ENCODE measurements at places on chromosomes 1 and 21.

DNA sequence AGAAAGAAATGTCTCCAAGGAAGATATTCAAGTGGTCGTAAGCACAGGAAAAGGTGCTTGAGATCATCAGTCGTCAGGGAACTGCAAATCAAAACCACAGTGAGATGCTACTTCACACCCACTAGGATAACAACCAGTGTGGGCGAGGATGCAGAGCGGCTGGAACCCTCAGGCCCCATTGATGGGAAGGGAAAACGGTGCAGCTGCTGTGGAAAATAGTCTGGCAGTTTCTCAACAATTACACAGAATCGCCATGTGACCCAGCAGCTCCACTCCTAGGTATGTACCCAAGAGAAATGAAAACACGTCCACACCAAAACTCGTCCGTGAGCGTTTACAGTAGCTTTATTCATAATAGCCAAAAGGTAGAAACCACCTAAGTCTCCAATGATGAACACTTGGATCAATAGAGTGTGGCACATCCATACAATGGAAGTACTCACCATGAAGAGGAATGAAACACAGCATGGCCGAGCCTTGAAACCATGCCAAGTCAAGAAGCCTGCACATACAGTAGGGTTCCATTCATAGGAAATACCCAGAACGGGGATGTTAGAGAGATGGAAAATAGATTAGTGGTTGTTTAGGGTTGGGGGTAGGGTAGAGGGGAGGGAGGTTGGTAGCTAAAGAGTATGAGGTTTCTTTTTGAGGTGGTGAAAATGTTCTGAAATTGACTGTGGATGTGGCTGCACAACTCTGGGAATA lies 6.1 kb downstream of the DFFB start:
- DNase-seq: peak; percentile 78

DNA sequence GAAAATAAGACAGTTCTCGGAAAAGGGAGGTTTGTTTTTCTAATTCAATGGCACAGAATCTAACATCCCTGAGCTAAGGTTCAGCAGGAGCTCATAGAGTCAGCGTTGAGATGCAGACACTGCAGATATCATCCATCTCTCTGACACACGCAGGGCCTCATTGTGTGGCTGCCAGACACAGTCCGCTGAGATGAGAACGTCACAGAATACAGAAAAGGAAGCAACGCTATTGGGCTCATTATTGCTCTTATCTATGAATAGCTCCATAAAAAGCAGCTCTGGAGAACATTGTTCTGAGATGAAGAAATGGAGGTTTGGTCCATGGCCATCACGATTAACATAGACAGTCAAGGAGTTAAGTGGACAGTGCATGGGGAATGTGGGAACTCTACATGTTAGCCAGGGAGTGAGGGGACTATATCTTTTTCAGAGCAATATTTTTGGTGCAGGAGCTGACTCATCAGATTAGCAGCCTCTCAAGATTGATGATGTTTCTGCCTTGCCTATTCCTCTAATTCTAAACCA lies 771.6 kb upstream of the CXADR start:
- no peak for DNase-seq

GRCh38 chr1:25049190-25049589 lies 119.1 kb upstream of the RUNX3 start:
- peak; percentile 56 for DNase-seq

DNA sequence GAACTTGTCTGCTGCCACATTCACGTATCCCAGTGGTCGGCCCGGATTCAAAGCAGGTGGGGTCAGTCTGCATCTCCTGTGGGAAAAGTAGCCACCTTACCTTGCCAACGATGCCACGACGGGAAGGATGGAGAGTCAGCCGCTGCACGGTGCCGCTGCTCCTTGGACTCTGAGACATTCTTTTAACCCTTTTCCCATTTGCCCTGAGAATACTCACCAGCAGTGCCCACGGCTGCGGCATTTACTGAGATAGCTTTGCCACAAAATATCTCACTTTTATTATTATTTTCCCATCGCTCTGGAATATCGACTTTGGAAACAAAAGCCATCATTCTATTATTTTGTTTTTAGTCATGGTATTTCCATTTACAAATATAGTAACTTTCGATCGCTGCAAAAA lies 15.3 kb upstream of the TTC34 start:
- no peak for DNase-seq

DNA sequence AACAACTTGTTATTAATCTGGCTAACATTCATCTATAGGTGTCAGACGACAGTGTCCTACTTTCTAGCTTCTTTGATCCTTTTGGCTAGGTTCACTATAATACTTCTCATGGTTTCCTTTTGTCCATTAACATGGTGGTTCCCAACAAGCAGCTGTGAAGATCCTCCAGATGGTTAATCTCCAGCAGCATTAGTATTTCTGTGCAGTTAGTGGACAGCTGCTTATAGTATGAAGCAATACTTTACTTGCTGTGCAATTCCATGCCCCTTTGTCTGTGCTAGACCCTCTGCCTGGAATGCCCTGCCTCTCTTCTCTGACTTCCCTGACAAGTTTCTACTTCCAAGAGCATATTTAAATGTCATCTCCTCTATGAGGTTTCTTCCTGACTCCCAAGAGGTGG lies 41.7 kb upstream of the ARHGAP29 start:
- DNase-seq: peak; percentile 35

- DNase-seq: no peak
Measured at GRCh38 chr1:202311875-202312635, 29.7 kb downstream of the UBE2T start.

GRCh38 chr1:23099171-23099536 lies 69.5 kb downstream of the LUZP1 start:
- DNase-seq: no peak

DNA sequence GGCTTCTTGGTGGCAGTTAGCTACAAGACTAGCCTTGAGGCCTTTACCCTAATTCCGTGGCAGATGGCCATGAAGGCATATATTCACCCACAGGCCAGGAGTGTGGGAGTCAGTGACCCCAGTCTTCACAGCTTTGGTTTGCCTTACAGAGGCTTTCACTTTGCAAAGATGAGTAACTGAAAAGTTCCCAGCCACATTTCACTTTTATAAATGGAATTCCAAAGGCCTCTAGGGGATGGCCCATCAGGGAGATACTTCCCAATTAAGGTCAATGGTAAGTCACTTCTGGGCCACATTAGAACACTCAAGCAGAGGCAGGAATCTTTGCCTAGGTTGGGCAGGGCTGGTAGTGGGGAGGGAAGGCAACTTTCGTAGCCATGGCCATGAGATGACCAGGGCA lies 13.1 kb upstream of the HEYL start:
- peak; percentile 31 for DNase-seq

DNA sequence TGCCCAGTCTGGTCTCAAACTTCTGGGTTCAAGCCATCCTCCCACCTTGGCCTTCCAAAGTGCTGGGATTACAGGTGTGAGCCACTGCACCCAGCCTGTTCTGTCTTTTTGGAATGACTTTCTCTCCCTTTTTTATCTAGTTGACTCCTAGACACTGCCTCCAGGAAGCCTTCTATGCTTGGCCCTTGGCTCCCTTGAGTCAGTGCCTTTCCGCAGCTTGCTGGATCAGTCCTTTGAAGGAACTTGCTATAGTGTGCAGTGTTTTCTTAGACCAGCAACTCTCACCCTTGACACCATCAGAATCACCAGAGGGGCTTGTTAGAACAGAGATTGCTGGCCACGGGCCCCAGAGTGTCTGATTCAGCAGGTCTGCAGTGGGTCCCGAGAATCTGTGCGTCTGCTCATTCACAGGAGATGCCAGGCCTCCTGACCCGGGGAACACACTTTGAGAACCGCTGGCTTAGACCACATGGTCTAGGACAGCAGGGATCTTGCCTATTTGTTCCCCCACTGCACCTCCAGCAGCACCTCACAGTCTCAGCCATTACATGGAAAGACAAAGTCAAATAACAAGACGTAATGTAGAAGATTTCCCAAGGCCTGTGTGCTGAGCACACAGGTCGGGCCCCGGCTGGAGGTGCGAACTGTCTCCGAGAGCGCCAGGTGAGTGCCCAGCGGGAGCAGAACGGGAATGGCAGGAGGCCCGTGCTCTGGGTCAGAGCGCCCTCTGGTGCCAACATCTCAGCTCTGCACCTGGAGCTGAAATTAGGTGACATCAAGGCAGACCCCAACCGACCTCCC lies 27.4 kb upstream of the CTPS1 start:
- peak; percentile 60 for DNase-seq

GRCh38 chr1:53553734-53554509 lies 94.7 kb downstream of the DMRTB1 start:
- peak; percentile 45 for DNase-seq

GRCh38 chr1:219771080-219771479 lies 157.3 kb downstream of the SLC30A10 start:
- peak; percentile 18 for DNase-seq

GRCh38 chr1:176551146-176551545 lies 88.2 kb downstream of the PAPPA2 start:
- no peak for DNase-seq

DNA sequence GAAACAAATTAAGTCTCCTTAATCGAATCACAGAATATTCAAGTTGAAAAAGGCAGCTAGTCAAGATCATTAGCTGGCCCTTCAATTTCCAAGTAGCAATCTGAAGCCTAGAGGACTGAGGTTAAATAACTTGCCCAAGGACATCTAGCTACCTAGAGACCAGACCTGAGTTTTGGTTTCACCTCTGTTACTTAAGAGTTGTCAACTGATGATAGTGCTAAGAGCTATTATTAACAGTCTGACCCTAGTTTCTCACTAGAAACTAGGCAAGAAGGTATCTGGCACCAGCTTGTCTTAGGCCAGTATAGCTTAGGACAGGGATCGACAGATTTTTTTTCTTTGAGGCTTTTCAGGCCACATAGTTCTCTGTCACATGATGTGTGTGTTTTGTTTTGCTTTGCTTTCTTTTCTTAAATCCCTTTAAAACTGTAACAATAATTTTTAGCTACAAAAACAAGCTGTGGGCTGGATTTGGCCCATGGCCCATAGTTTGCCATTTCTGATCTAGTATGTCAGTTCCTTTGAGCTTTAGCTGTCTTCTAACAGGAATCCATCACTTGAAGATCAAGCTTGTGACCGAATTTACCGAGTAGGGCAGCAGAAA lies 23.2 kb downstream of the TRIM45 start:
- DNase-seq: peak; percentile 45

DNA sequence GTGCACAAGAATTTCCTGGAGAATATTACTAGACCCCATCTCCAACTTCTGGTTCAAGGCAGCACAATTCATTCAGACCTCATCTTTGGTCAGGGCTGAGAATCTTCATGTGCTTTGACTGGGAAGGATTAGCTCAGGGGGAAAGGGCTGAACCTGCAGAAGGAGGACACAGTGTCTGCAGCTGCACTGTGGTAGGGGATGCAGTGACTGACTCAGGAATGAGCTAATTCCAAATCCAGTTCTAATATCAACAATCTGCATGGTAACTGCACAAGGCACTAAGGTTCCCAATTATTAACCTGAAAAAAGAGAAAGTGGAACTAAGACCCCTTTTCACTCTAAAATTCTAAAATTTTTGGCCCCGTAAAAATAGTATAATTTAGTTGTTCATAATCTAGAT lies 31.6 kb downstream of the TTLL7 start:
- DNase-seq: no peak

DNA sequence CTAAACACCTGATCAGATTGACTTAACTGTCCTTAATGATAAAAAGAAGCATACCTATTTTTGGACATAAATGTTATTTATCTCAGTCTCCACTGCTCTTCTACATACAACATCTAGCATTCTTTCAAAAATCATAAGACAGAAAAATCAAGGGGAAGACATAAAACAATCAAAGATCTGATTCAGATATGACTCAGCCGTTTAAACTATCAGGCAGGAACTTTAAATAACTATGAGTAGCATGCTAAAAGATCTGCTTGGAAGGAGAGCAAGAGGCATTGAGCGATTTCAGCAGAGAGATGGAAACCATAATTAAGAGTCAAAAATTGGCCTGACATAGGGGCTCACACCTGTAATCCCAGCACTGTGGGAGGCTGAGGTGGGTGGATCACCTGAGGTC lies 27.2 kb upstream of the SLC22A15 start:
- DNase-seq: peak; percentile 45

- DNase-seq: peak; percentile 91
Measured at GRCh38 chr1:16155537-16156410, at the start of gene EPHA2. Gene EPHA2, minus strand, starts transcription at chr1:16156069. Its CDS starts 137 bp downstream, at chr1:16155932.

DNA sequence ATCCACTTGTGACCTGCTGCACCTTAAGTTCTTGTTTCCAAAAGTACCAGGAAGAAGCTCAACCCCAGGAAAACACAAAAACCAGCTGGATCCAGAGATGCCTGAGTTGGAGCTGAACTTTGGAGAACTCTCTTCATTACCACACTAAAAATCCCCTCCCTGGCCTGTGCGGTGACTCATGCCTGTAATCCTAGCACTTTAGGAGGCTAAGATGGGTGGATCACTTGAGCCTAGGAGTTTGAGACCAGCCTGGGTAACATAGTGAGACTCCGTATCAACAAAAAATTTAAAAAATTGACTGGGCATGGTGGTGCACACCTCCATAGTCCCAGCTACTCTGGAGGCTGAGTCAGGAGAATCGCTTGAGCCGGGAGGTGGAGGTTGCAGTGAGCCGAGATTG lies 6.2 kb downstream of the MAP1LC3C start:
- DNase-seq: peak; percentile 55

DNA sequence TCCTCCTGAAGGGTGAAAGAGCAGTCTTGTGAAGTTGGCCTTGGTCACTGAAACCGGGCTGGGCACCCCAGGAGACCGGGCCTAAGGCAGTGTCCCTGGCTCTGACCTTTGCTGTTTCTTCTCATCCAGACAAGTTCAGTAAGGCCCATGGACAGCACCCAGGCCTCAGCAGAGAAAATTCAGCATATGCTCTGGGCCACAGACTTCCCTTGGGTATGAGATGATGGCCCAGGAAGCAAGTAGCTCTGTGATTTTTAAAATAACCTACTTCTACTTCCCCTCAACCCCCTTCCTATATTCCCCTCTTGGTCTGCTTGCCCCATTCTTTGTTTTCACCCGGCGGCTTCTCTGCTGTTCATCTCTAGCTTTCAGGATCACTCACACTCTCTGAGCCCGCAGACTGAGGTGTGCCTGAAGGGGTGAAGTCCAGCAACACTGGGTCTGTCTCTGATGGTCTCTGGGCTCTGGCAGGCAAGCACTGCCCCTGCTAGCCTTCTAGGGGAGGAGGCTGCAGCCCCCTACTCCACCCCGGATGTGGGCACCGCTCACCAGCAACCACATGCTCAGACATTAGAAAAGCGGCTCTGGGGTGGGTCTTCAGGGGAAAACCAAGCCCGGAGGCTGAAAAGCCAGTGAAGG lies 2.9 kb upstream of the GPR25 start:
- DNase-seq: no peak

- DNase-seq: peak; percentile 48
Measured at GRCh38 chr1:160830321-160831153, 32.1 kb downstream of the CD244 start.

DNA sequence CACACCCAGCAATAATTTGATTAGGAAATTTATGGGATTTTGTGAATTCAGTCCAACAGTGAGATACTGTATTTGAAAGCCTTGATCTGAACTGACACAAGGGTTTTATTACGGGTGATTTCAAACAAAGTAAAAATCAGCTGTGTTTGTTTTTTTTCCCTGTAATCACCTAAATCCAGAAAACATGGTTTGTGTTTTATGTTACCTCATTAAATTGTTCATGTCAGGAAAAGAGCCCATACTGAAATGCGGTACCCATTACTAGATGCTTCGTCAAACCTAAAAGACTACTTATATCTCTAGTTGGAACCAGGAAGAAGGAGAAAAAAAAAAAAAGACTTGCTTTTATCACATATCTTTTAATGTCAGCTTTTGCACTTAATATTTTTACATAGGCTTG lies 811.9 kb upstream of the RGS18 start:
- no peak for DNase-seq

GRCh38 chr1:89285745-89286380 lies 13.2 kb upstream of the GBP5 start:
- no peak for DNase-seq

All from myocyte (in vitro differentiated cells).